ENCODE measurements at places on chromosomes 5 and 9. TPM values are rescaled to one million over a fixed set of nuclear protein-coding genes. Genes with fewer than 3 reads are reported as not detected.
A peak's percentile ranks its signal among the peaks of the same experiment; 100 is the strongest.

Gene SLC34A1
- not detected for total RNA-seq

DNA sequence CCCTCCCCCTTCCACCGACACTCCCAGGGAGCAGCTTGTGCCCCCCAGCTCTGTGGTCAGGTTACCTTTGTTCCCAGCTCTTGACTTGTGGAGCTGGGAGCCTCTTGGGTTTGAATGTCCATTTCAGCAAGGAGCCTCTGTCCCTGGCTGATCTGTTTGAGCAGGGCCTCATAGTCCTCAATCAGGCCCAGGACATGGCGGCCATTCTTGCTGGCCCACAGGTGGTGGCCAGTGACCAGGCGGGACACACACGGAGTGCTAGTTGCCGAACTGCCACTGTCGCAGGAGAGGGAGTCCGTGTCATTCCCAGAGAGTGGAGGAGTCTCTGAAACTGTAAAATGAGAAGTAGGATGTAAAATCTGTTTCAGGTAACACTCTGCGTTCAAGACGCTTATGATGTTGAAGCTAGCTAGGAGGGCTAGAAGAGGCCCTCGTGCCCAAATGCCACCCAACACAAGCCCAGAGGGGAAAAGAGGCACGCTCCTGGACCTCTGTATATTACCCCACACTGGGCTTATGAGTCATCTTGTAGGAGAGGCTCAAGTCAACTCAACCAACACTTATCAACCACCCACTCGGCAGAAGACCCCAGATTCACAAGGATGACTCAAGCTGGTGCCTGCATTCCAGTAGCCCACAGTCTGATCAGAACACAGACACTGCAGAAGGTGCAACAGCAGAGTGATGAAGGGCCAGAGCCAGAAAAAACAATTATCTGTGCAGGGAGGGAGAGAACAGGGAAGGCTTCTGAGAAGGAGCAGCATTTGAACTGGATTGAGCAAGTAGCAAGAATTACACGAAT is 177.0 kb downstream of the CDK5RAP2 start:
- DNase-seq = peak; percentile 22

- no peak for DNase-seq
Measured at GRCh38 chr5:32047056-32047455, 127.1 kb downstream of the GOLPH3 start.

DNA sequence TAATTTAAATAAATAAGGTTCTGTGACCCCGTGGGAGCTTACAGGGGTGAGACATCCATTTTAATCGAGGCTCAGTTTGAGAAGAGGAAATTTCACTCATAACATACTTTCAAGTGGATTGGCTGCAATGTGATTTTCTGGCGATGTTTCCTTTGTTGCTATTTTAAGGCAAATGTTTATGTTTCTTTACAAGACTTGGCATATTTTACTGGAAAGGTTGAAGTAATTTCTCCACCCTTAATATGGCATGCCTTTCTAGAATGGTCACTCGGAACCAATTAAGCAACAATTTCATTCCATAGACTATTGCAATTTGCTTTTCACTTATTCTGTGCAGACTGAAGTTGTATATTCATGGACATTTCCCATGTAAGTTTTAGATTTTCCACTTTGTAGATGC is 438.0 kb upstream of the WWC1 start:
- DNase-seq = no peak

Gene HAPLN1
- total RNA-seq = 0.44 TPM
